ENCODE measurements at places on chromosomes 1 and 21.
A peak's percentile ranks its signal among the peaks of the same experiment; 100 is the strongest.

DNA sequence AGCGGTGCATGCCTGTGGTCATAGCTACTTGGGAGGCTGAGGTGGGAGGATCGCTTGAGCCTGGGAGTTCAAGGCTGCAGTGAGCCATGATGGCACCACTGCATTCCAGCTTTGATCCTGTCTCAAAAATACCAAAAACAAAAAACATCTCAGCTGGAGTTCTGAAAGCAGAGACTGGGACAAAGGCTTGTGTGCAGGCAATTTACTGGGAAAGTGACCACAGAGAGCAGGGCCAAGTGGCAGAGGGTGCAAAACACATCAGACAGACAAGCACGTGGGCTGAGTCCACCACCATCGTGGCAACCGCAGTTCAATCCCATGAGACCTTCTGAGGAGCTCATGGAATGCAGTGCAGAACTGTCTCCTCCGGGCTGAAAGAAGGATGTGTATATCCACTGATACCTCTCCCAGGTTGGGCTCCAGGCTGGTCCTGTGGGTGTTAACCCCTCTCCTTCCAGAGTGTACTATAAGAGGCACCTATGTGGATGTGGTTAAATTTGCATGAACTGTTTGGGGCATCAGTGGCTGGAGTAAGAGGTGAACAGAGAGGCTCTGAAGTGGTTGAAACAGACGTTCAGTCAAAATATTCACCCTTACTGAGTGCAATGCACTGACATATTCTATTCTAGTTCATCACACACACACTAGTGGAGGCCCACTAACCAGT lies 10.8 kb downstream of the PIGP start:
- DNase-seq: no peak

GRCh38 chr1:236089046-236089773 lies 24.3 kb upstream of the NID1 start:
- no peak for DNase-seq

GRCh38 chr1:92483610-92484471 lies 2.9 kb downstream of the GFI1 start:
- no peak for DNase-seq

GRCh38 chr1:37288900-37289299 lies 185.5 kb upstream of the ZC3H12A start:
- DNase-seq: no peak

DNA sequence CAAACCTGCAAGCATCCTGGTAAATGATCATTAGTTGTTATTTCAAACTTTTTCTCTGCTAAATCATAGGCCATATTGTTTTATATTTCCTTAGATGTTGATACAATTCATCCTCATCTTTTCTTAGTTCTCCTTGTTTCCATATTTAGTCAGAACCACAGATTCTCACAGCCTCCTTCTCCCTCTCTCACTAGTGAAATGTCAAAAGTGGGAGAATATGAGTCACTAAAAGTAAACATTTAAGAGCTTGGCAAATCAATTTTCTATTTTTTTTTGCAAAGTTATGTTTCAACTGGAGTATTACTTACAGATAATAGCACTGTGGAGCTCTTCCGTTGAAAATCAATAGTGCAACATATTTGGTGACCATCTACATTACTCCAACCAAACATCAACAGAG lies 308.8 kb downstream of the COL11A1 start:
- no peak for DNase-seq

GRCh38 chr1:200518524-200518923 lies 102.0 kb downstream of the KIF14 start:
- peak; percentile 20 for DNase-seq

All from NCI-H1694 (cell line).